ENCODE measurements at places on chromosomes 3 and 15.

DNA sequence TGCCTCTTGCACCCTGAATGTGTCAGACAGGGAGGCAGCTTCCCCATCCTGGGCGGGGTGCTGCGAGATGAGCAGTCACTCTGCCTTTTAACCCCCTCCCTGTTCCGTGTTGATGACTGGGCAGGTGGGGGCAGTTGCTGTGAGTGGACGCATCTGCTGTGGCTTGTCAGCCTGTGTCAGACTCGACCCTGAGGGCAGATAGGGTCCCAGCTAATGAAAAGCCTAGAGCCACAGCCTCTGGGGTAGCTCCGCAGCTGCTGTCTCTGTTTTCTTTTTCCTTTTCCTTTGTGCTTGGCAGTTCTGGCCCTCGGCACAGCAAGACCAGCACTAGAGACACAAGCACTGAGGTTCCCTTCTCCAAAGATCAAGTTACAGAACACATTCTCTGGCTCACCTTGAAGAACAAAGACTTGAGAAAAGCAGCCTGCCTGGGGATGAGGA, 43.0 kb upstream of the GLCE start:
- no peak for DNase-seq

DNA sequence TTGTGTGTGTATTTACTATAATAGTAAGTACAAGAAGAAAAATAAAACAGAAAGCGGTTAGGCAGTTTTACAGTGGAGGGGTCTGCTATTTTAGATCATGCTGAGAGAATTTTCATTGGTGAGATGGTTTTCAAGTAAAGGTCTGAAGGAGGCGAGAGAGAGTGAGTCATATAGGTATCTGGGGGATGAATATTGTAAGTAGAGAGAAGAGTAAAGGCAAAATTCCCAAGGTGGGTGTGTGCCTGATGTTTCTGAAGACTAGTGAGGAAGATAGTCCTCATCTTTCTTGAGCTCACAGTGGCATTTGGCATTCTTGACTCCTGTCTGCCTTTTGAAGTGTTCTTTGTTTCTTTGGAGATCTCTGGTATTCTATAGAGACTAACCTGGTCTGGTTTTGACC, 38.6 kb downstream of the CRYBG3 start:
- no peak for DNase-seq

- no peak for DNase-seq
Observed at GRCh38 chr3:11312166-11312565, 40.0 kb downstream of the ATG7 start.

- DNase-seq, result no peak
Observed at GRCh38 chr3:42735019-42735418, 32.4 kb upstream of the HHATL start.

DNA sequence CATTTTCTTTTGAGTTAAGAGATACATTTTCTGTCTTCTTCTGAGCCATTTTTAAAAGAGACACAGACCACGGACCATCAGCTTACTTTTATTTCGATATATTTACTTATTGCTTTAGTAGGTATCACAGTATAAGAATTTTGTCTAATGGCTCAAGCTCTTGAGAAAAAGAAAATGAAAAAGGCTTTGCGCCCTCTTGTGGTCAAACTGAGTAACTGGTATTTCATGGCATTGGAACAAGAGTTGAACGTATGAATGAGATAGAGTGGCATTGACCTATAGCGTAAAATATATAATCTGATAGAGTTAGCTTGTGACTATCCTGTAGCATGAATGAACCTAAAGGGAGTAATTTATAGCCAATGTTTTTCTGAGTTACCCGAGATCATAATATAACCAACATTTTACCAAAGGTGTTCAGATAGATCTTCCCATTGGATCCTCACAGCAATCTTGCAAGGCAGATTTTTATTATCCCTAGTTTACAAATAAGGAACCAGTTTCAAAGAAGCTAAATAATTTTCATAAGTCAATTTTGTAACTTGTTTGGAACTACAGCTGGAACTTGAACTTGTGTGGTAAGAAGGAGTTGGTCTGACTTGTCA, 154.6 kb downstream of the POLR2M start:
- peak; percentile 83 for DNase-seq

DNA sequence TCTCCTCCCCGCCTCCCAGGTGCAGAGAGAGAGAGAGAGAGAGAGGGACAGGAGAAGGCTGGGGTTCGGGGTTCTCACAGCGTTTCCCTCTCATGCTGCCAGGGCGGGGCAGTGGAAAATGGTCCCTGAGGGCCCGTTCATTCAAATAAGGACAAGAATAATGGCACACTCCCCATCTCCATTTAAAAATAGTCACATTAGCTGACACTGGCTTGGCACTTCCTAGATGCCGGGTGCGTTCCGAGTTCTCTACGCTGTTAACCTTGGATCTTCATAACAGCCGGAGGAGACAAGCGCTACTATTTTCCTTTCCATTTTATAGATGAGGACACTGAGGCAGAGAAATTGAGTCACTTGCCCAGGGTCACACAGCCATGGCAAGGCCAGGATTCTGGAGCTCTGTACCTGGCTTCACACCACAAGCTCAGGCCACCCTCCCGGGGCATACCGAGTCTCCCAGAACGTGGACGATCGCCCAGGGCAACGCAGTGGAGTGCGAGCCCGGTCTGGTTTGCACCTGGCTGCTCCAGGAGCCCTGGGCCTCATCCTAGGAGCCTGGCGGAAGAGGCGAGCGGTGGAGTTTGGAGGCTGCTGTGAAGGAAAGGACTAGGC, 608 bp upstream of the SLC6A6 start:
- DNase-seq, result no peak

- no peak for DNase-seq
Observed at GRCh38 chr3:2544718-2545117, 446.1 kb downstream of the CNTN4 start.

- DNase-seq, result peak; percentile 56
Observed at GRCh38 chr3:176872771-176873209, 324.5 kb downstream of the TBL1XR1 start.

DNA sequence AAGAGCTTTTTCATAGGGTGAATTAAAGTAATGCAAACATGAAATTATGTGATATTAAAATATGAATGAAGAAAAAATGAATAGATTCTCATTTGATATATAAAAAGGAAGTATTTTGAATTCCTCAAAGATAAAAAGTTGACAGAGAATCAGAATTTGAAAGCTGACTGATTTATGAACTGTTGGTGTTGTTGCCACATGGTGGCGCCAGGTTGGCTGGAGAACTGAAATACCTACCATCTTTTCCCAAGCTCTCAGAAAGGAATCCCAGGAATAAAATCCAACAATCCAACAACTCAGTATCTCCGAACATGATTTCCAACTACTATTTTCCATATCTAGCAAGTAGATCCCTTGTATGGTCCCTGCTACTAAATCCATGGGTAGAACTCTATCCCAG, 3.1 kb downstream of the MYRIP start:
- peak; percentile 29 for DNase-seq

GRCh38 chr15:88647351-88648105, 8.7 kb downstream of the ISG20 start:
- DNase-seq, result no peak

GRCh38 chr15:74307827-74308811, 59.3 kb downstream of the CYP11A1 start:
- DNase-seq, result no peak

GRCh38 chr3:9862391-9863057, 17.5 kb downstream of the CIDEC start:
- DNase-seq, result peak; percentile 87

GRCh38 chr3:164522073-164522763, 556.1 kb downstream of the SI start:
- DNase-seq, result no peak

DNA sequence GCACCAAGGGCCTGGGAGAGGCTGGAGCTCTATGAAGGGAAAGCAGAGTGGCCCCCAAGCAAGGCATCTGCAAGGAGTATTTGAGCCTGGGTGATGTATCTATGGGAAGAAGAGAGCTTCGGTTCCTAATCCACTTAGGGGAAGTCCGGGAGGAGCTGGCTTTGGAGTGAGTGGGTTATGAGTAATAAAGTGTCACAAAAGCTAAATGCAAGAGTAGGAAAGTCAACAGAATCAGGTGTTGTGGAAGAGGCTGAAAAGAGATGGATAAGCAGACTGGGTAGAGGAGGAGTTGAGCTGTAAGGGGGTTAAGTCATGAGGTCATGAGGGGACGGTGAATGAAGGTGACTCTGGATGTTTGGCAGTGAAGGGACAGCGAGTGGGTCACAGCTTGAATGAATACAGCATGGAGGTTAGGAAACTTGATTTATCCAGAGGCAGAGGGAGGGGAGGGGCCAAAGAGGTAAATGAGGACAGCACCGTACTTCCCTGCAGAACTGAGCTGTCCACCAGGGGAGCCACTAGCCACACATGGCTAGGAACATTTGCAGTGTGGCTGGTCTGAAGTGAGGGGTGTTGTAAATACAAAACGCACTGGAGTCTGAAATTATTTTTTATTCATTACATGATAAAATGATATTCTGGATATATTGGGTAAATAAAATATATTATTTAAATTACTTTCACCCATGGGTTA, 83.3 kb downstream of the ADCY5 start:
- no peak for DNase-seq

- peak; percentile 80 for DNase-seq
Observed at GRCh38 chr3:38031022-38031994, 1.9 kb upstream of the PLCD1 start.

- DNase-seq, result no peak
Observed at GRCh38 chr3:123876858-123877257, 7.3 kb downstream of the MYLK start.

DNA sequence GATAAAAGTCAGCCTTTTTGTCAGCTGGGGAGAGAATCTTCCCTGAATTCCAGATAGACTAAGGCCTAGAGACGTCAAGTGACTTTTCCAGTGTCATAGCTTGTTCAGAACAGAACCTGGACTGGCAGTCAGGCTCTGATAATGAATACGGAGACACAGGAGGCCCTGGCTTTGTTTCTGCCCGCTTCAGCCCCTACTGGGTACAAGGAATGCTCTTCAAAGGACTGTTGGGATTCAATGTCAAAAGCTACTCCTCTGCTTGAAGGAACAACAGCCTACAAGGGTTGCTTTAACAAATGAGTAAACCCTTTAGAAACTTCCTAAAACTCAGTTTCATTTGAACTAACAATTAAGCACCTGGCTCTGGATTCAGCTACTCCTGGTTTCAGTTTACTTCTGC, 412.3 kb downstream of the OXSM start:
- no peak for DNase-seq

DNA sequence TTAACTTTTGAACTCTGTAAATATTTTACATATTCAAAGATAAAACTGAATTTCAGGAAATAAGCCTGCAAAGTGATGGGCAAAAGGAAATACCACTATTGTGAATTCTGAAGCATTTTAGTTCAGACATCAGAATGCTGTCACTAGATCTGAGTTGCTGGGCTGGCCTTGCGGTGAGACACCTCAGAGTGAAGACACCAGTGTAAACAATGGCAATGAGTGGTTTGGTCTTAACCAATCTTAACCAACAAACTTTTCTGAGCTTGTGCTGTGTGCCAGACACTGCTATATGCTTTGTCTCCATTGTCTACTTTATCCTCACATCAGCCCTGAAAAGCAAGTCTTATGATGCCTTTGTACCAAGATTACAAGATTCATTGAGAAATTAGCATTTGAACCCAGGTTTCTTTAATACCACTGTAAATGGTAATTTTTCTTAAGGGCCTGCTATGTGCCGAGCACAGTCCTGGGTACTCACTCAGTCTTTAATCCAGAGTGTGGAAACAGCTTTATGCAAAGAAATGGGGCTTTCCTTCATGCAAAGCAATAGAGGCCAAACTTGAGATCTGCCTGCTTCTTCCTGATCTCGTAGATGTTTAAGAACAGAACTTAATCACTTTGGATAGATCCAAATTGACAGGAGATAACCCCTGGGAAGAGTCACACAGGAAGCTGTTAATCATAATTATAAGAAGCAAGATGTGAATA, 55.0 kb downstream of the TMEM39A start:
- DNase-seq, result no peak

DNA sequence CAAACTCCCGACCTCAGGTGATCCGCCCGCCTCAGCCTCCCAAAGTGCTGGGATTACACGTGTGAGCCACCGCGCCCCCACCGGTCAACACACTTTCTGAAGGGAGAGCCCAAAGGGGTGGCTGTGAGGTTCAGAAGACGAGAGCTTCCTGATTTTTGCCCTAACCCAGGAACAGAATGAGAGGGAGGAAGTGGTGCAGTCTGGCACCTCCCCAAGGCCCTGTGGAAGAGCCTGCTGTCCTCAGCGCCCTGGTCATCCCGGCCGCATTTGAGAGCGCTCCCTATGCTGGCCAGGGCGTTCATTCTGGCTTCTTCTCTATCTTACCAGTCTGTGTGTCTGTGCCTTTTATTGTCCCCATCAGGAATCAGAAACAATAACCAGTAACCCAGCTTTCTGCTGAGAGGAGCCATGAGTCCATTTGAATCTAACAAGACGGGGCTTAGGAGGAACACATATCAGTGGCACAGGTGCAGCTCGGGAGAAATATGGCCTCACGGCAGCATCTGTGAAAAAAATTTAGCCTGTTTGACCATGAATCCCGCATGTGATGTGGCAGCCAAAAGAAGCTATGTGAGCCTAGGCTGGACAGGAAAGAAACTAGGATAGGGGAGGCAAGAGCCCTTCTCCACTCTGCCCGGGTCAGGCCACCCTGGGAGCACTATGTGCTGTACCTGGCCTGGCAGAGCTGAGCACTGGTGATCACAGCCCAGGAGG, 12.9 kb downstream of the BDH1 start:
- no peak for DNase-seq

DNA sequence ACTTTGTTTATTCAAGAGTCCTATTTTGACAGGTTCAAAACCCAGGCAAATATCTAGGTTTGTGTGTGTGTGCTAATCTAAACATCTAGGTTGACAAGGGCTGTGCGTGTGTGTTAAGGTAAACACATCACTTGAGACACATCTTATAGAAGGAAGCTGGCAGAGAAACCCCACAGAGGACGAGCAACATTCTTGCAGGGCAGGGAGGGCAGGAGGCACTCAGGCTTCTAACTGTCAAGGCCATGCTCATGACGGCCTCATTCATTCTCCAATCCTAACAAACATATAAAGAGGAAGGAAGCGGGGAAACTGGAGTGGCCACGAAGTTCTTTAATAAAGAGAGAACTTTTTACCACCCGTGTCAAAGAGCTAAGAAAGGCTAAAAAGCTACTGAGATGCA, 43.4 kb downstream of the SLCO2A1 start:
- no peak for DNase-seq

GRCh38 chr3:157871838-157872460, 234.3 kb downstream of the SHOX2 start:
- DNase-seq, result no peak

GRCh38 chr3:55488398-55489055, 1.4 kb upstream of the WNT5A start:
- DNase-seq, result peak; percentile 74
